ENCODE measurements at places on chromosomes 11 and 22.

DNA sequence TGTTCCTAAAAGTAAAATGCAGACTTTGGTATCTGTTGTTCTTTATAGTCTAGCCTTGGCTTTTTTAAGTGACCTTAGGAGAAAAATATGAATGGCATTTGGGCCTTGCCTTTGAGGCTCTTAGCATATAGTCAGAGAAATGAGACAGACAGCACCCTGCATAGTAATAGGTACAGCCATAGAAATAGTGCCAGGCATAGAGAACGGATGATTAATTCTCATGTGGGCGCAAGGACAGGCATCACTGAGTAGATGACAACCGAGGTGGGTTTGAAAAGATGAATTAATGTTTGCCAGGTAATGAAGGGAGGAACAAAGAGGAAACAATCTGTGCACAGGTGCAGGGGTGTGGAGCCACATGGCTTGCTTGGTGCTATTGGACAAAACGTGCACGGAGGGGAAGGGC lies 90.5 kb downstream of the BMAL1 start:
- DNase-seq: no peak

DNA sequence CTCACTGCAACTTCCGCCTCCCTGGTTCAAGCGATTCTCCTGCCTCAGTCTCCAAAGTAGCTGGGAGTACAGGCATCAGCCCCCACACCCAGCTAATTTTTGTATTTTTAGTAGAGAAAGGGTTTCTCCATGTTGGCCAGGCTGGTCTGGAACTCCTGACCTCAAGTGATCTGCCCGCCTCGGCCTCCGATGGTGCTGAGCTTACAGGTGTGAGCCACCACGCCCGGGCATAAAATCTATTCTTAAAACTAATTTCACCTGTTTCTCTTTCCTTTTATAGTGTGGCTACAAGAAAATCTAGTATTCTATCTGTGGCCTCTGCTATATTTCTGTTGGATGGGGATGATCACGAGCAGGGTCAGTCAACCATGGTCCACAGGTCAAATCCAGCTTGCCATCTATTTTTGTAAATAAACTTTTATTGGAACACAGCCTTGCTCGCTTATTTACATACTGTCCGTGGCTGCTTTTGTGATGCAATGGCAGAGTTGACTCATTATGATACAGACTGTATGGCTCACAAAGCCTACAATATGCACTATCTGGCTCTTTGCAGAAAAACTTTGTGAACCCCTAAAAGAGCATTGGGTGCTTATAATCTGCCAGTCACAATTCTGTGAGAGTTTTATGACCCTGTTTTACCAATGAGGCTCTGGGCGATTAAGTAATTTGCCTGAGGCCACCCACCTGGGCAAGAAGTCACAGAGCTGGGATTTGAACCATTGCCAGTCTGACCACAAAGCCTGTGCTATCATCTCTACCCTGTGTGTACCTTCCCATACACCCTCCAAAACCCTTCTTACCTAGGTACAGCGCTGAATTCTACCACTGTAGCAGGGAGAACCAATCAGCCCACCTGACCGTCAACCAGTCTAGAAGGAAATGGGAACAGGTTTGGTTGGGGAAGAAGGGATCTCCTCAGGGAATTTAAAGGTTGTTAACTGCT lies 28.3 kb downstream of the SLC1A2 start:
- DNase-seq: no peak

GRCh38 chr11:123110397-123110796 lies 48.5 kb upstream of the HSPA8 start:
- no peak for DNase-seq

DNA sequence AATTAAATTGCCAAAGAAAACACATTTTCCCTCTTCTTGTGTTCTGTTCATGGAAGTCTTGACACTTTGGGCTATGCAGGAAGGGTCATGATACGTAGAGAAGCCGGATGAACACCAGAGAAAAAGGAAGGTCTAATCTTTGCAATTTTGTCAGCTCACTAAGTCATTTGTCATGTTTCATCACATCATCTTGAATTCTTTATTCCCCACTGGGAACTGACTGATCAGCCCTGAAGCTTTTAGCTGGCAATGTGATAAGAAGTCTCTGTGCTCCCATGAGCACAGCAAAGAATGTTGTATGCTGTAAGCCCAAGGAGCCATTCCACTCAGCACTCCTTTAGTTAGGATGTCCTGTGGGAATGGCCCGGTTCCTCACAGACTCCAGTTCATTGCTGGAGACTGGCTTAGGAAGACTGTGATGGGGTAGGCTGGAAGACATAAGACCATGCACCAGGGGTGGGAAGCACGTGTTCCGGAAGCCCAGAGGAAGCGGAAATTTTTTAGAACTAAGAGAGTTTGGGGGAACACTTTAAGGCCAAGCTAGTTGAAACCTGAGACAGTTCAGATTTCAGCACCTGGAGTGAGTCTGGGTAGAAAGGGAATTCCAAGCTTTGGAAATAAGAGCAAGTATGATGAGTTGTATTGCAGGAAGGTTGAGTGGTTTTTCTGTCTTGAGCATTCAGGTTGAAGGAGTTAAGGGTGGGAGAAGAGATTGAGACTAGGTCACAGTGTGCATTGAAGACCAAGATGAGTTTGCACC lies 306.7 kb upstream of the MTNR1B start:
- DNase-seq: no peak

- no peak for DNase-seq
Observed at GRCh38 chr22:25711491-25711890, 30.5 kb upstream of the MYO18B start.

DNA sequence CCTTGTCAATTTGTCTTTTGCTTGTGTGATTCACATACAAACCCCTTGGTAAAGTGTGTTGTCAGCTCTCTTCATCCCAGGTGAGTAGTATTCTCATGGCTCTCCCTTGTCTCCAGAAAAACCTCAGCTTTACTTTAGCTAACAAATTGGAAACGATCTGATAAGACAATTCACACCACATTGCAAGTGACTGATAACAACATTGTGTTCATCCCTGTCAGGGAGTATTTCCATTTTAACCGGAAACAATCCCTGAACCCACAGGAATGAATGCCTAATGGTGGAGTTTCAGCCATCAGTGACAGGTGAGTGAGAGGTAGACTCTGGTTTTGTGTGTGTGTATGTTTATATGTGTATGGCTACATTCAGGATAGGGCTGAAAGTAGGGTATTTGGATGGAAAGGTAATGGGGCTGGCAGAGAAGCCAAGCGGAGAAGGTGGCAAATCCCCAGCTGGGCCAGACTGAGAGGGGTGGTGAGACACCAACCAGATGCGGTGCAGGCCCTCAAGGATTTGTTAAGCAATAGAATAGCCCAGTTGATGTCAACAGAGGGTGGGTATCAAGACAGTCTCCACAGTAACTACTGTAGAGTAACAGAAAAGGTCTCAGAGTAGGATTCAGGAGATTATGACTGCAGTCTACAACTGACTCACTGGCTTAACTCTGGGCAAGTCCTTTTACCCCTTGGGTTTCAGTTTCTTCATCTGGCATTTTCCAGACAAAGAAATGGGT lies 7.6 kb downstream of the LRRC51 start:
- no peak for DNase-seq

GRCh38 chr11:106468531-106468930 lies 391.1 kb downstream of the AASDHPPT start:
- DNase-seq: no peak

GRCh38 chr11:46331282-46331984 lies 15.8 kb upstream of the DGKZ start:
- DNase-seq: peak; percentile 31

- no peak for DNase-seq
Observed at GRCh38 chr11:102110761-102111010, 439 bp downstream of the YAP1 start.

DNA sequence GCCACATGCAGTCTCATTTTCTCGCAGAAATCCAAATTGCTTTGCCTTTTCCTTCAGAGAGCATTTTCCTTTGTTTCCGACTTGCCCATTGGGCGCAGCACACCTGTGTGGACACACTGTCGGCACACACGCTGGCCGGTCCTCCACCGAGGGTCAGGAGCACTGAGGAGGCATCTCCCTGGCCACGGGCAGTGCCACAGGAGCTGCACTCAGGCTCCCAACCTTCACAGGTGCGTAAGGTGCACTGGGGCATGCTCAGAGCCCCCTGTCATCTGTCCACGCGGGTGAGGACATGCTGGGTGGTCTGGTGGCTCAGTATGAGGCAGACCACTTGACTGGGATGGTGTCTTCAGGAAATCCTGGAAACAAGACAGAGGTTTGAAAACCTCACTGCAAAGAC lies 779.1 kb downstream of the BRD1 start:
- no peak for DNase-seq

DNA sequence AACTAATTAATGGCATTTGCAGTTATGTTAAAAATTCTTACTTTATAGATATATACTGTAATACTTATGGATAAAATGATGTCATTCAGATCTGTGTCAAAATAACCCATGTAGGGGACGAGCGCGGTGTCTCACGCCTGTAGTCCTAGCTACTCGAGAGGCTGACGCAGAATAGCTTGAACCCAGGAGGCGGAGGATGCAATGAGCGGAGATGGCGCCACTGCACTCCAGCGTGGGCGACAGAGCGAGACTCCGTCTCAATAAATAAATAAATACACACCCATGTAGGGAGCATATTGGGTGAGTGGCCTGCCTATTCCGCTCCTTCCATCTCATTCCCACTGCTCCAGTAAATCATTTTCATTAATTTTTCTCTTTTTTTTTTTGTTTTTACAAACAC lies 7.1 kb downstream of the SNU13 start:
- DNase-seq: no peak

- DNase-seq: no peak
Observed at GRCh38 chr11:128878455-128878854, 11.4 kb upstream of the KCNJ1 start.

GRCh38 chr22:19884954-19885751 lies 30.5 kb upstream of the GNB1L start:
- peak; percentile 80 for DNase-seq

GRCh38 chr22:37062376-37062675 lies 10.8 kb downstream of the KCTD17 start:
- DNase-seq: no peak

GRCh38 chr11:11710556-11710955 lies 88.8 kb upstream of the GALNT18 start:
- DNase-seq: no peak

DNA sequence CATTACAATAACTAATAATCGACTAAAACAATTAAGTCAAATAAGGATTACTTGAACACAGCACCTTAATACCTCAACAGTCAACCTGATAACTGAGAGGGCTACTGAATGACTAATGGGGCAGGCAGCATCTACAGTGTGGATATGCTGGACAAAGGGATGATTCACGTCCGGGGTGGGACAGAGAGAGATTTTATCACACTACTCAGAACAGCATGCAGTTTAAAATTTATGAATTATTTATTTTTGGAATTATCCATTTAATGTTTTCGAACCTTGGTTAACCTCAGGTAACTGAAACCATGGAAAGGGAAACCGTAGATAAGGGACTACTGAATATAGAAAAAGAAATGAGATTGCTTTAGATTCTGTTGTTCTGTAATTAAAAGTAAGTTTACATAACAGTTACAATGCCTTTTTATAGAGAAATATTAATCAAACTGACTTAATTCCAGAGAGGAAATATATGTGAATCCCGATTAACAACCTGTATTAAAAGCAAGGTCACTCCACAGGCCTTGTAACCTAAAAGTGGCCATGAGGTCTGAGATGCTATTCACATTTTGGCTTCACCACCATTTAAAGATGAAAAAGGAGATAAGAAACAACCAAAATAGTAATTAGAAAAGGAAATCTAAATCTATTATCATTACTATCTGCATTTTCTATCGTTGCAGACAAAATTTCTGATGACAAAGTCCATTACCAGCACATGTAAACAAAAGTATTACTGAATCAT lies 119.0 kb upstream of the TP53AIP1 start:
- DNase-seq: peak; percentile 2

DNA sequence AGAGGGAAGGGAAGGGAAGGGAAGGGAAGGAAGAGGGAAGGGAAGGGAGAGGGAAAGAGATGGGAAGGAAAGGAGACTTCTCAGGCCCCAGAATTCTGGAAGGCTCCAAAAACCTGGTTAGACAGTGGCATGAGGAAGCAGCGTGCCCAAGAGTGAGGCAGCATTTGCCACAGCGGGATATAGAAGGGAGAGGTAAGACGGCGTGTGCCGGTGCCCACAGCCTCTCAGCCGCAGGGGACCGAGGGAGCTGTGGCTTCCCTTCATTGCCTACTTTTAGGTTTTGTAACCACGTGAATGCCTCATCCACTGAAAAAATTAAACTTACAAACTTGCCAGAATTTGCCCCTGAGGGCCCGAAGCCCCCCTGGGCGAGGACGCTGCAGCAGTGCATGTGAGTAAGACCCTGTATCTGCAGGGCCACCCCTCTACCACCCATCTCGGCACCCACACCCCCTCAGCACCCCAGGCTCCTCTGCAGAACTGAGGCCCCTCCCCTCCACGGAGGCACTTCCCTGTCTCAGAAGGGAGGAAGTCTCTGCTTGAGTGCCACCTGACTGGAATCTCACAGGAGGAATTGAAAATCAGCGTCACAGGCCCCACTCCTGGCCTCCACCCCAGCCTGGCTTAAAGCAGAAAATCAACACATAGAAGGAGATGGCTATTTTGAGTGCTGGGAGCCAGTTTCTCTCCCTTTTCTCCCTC lies 58.1 kb downstream of the LINC01488 start:
- DNase-seq: no peak

GRCh38 chr11:8271106-8271886 lies 7.6 kb upstream of the LMO1 start:
- DNase-seq: no peak

DNA sequence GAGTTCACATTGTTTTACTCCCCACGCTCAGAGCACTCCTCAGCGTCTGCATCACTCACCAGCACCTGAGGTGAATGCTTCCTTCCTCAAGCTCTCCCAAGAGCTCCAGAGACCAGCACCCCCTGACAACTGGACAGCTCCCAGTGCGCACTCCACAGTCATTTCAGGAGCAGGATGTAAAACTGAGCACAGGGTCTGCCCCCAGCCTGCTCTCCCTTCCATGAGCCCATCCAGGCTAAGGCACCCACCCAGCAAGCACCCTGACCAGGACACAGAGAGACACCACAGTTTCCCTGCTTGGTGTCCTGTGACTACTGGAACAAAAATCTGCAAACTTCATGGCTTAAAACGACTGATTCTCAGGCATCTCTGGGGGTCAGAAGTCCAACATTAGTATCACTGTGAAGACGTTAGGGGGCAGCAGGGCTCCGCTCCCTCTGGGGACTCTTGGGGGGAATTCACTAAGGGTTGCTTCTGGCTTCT lies 3.3 kb downstream of the SCGB1D2 start:
- peak; percentile 43 for DNase-seq

- DNase-seq: no peak
Observed at GRCh38 chr11:28209906-28210305, 101.7 kb downstream of the METTL15 start.

DNA sequence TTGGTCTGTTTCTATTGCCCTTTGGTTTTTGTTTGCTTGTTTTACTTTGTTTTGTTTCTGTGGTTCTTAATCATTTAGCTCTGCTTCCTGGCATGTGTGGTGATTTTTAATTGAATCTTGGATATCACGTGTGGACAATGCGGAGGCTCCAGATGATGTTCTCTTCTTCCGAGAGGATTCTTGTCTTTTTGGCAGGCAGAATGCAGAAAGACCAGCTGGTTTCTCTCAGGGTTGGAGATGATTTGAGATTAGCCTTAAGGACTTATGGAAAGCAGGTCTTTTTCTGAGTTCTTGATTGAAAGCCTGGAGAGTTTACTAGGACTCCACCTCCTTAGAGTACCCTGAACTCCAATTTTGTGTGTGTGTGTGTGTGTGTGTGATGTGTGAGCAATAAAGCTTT lies 21.0 kb upstream of the ANO1 start:
- DNase-seq: no peak

Measured in SJCRH30 (cell line).